ENCODE measurements at places on chromosomes 6 and 20.

- DNase-seq: no peak
These were observed 20.0 kb downstream of the TAF4 start for GRCh38 chr20:62045529-62046285.

GRCh38 chr6:36025932-36026327 lies 1.5 kb upstream of the SLC26A8 start:
- DNase-seq: no peak

- DNase-seq: no peak
These were observed 8.0 kb upstream of the SLC17A3 start for GRCh38 chr6:25882051-25882496.

- no peak for DNase-seq
These were observed 10.3 kb upstream of the SERPINB1 start for GRCh38 chr6:2851727-2852513.

DNA sequence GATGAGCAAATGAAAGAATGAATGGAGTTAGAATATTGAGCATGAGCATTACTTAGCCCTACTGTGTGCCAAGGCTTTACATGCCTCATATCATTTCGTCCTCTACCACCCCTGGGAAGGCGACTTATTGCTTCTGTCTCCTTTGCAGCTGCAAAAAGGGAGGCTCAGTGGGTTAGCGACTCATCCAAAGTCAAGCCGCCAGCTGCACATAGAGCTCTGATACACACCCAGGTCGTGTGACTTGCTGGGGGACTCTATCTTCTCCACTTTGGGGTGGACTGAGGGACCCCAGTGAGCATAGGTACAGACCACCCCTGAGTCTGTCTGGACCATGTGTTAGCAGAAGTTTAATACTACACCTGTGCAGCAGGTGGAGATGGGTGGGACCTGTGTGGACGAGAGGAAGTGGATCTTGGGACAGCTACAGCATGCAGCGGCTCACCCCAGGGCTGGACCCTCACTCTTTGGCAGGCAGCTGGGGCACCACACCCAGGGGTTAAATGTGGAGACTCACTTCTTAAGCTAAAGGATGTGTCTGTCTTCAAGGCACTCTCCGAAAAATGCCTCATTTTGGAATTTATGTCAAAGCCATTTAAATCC lies 36.2 kb upstream of the ANGPT4 start:
- DNase-seq: no peak

DNA sequence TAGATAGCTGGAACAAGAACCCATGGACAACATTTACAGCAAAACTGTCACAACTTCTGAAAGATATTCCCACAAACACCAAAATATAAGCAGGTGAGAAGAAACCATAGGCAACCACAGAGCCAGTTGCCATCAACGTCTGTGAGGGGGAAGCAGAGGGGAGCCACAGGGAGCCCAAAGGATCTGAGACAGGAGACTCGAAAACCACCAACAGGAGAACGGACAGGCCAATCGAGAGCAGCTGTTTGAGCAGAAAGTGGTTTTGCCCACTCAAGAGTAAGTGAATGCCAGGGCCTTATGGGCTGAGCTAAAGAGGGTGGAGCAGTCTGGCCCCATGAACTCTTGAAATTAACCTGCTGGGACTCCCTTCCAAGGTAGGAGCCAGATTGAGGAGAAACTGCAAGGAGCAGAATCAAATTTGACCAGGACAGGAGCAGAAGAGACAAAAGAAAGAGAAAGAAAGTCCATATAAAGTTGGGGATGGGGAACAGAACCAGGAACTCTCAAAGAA lies 195.4 kb downstream of the ANKRD60 start:
- DNase-seq: no peak

- no peak for DNase-seq
These were observed 10.7 kb downstream of the CLDN20 start for GRCh38 chr6:155274533-155274932.

GRCh38 chr6:114862819-114863218 lies 520.0 kb upstream of the HS3ST5 start:
- DNase-seq: no peak

- no peak for DNase-seq
These were observed 181.2 kb upstream of the CCN2 start for GRCh38 chr6:132132422-132132821.

DNA sequence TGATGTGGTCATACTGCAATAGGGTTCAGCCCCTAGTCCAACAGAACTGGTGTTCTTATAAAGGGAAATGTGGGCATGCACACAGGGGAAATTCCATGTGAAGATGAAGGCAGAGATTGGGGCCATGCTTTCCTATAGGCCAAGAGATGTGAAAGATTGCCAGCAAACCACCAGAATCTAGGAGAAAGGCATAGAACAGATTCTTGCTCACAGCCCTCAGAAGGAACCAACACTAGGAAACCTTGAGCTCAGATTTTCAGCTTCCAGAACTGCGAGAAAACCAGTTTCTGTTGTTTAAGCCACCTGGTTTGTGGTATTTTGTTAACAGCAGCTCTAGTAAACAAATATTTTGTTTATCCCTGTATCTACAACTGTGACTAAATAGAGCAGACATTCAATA lies 197.6 kb upstream of the CITED2 start:
- no peak for DNase-seq

DNA sequence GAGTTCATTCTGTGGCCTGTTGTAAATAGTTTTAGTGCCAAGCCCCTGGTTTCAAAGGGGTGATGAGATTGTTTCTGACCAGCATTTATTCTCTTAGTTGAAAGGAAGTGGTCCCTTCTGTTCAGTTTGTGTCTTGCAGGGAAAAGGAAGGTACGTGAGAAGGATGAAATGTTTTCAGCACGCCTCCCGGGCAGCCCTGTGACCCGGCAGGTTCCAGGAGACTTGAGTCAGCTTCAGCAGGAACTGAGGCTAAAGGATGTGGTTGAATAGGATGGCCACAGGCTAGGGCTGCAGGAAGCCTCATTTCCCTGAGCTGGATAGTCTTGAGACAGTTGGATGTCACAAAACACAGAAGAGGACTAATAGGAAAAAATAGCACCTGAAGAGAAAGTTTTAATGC lies 132.4 kb upstream of the SYNDIG1 start:
- no peak for DNase-seq

DNA sequence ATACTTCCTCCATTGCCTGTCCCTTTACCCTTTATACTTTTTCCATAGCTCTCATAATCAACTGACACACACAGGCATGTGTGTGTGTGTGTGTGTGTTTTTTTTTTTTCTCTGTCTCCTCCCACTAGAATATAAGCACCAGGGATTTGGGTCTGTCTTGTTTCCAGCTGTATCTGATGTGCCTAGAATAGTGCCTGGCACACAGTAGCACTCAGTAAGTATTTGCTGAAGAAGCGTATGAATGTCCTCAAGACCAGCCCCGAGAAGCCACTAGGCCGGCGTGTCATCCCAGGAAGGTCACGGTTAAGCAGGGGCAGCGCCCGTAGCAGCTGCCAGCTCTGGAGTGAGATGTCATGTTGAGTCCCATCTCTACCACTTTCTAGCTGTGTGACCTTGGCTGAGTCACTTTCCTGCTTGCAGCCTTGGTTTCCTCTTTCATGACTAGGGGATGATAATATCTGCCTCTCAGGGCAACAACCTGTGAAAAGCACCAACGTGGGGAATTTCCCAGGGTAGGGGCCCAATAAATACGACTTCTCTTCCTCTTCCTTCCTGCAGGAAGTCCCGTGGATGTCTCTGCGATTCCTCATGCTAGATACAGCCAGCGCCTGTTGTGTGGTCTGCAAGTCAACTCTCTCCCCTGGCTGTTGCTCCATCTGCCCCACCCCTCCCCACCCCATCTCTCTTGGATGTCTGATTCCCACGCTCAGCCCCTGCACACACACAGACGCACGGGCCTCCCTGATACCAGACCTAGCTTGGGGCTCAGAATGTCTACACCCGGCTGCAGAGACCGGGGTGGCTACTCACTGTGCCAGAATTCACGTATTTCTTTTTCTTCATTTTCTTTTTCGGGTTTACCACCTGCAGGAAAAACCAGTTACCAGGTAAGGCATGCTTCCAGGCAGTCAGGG lies 58.1 kb downstream of the RAB44 start:
- DNase-seq: no peak

DNA sequence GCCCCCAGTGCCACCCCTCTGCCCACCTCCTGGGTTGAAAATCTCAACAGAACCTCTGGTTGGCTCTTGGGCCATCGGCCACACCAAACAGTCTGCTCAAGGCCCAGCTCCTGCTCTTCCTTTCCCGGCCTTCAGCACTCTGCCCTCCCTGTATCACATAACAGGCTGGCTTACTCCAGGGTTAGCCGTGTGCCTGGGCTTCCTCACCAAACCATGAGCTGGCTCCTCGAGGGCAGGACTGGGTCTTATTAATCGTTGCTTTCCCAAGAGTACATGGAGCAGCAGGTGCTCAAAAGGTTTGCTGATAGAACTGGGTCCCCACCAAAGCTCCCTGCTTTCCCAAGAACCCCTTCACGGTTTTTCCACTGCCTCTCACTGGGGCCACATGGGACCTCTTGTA lies 12.7 kb upstream of the FAM83C start:
- DNase-seq: no peak

DNA sequence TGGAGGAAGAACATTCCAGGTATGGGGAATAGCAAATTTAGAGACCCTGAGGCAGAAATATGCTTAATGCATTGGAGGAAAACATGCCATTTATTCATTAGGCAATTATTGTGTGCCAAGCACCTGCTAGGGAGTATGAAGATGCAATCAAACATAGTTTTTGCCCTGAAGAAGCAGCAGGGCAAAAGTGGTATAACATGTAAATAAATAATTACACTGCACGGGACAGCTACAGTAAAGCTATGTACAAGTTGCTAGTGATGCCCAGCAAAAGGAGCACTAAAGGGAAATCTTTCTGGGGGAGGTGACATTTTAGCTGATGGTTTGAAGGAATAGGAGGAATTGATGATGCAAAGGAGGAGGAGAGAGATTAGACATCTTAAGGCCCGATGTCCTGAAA lies 624 bp upstream of the TJAP1 start:
- DNase-seq: no peak

DNA sequence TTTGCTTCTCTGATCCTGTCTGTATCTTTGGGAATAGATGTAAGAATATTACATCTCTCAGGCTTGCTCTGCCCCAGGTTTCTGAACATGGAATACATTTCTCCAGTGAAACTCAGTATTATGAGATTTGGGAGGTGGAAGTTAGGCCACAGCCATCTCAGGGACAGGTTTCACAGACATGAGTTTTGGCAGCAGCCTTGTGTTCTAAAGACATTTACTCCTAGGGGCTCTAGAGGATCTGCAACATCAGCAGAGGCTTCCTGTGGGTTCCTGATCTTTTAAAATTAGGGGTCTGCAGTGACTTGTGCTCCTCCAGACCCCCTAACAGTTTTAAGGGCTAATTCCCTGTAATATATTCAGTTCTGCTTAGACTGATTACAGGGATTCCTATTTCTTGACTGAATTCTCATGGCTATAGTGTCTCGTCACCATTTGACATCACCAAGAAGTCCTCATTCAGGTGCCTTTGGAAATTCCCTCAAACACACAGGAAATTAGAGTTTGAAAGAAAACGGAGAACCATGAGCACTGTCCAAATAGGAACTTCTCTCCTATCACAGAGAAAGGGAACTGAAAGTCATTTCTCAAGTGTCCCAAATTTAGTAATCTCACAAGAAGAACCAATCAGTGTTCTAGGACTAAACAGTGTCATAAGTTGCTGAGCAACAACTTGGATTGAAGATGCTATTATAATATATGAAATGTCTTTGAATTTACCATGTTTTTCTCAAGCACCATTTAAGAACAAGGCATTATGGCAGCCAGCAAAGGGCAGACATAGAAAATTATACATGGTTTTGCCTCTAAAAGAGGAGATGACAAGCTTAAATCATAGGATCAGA lies 2.5 kb upstream of the HLA-DRA start:
- no peak for DNase-seq

- DNase-seq: no peak
These were observed 39.2 kb upstream of the KCNG1 start for GRCh38 chr20:51062065-51062464.

GRCh38 chr20:45487231-45487635 lies 17.7 kb downstream of the WFDC2 start:
- no peak for DNase-seq

GRCh38 chr6:125931733-125932450 lies 24.7 kb upstream of the HINT3 start:
- DNase-seq: no peak

GRCh38 chr6:89347825-89348224 lies 4.7 kb downstream of the UBE2J1 start:
- DNase-seq: no peak

All from SHP77 (cell line).